ENCODE measurements at places on chromosomes 2 and 18. TPM values are rescaled to one million over a fixed set of nuclear protein-coding genes. Genes with fewer than 3 reads are reported as not detected.

DNA sequence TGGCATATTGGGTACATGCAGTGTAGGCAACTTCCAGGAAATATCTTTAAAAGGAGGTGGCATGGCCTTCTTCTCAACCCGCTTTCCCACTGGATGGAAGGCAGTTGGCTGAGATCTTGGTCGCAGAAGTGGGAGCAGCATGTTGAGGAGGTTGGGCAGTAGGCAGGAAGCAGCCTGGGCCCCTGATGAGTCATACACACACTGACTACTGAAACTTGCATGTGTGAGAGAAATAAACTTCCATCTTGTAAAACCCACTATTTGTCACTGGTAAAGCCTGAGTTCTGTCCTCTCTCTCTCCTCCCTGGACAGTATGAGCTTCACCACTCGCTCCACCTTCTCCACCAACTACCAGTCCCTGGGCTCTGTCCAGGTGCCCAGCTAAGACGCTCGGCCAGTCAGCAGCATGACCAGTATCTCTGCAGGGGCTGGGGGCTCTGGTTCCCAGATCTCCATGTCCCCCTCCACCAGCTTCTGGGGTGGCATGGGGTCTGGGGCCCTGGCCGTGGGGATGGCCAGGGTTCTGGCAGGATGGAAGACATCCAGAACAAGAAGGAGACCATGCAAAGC is 233.8 kb upstream of the SPRED2 start:
- no peak for DNase-seq

DNA sequence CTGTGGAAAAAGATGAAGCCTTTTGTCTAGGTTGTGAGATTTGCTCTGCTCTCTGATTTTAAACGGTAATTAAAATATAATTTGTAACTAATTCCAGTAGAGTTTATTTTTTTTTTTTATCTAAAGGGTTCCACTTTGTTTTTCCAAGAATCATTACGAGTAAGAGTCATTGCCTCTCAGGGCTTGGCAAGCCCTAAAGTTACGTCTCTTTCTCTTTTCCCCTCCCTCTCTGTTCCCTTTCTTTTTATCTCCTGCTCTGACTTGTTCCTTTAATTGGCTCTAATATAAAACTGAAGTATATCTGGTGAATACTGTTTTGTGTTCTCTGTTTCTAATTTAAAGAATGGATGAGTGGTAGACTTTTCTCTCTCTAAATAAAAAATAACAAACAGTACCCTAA is 75.8 kb downstream of the CALCRL start:
- no peak for DNase-seq

CFAP65 gene
- polyA plus RNA-seq: 0.04 TPM

DNA sequence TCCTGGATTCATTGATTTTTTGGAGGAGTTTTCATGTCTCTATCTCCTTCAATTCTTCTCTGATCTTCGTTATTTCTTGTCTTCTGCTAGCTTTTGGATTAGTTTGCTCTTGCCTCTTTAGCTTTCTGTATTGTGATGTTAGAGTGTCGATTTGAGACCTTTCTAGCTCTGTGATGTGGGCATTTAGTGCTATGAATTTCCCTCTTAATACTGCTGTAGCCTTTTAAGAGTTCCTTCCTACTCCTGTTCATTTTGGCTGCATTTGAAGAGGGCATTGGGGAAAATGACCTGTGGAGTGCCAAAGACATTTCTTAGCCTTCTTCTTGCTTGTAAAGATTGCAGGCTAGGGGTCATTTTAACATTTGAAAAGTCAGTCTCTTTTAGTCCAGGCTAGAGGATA is 463.8 kb upstream of the GCFC2 start:
- DNase-seq: no peak

- DNase-seq: no peak
Observed at GRCh38 chr18:6521803-6522418, 107.2 kb upstream of the L3MBTL4 start.

- DNase-seq: no peak
Observed at GRCh38 chr18:34729264-34729663, 19.2 kb downstream of the DTNA start.

GRCh38 chr18:12317664-12318333 is 9.8 kb downstream of the TUBB6 start:
- peak; percentile 57 for DNase-seq

CXCR1 gene
- 1.4 TPM for polyA plus RNA-seq

- DNase-seq: peak; percentile 88
Observed at GRCh38 chr2:11477994-11478393, 12.0 kb upstream of the E2F6 start.

- DNase-seq: no peak
Observed at GRCh38 chr2:210399440-210400041, 77.0 kb downstream of the LANCL1 start.

DNA sequence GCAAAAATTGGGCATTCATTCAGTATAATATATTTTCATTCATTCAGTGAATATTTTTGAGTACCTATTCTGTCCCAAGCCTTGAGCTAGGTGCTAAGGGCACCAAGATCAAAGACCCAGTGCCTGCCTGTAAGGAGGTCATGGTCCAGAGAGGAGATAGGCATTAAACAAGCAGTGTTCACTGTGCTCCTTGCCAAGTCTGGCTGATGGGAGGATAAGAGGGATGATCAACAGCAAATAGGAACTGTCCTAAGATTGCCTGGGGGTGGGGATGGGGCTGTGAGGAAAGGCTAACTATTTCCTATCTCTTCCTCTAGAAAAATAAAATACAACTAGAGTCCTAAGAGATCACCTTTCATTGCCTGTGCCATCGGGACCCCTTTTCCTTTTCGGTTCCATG is 60.4 kb downstream of the SETBP1 start:
- no peak for DNase-seq

- no peak for DNase-seq
Observed at GRCh38 chr2:181528441-181528840, 71.3 kb downstream of the ITGA4 start.

DNA sequence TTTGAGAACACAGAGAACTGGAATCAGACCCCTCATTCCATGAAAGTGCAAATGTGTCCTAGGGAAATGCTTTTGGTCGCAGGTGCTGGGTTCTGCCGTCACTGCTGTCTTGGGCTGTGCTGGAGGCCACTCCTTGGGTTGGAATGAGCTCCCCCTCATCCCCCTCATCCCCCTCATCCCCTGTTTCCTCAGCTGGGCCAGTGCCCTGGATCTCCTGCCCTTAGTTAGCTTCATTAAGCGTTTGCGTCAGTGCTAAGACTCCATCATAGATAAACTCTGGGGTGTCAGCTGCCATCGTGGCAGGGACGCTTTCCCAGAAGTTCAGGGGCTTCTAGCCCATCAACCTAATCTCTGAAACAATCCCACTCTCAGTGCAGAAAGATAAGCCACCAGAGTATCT is 97.1 kb upstream of the ZNF516 start:
- DNase-seq: no peak

FHOD3 gene
- polyA plus RNA-seq: 62.5 TPM

SPATA3 gene
- polyA plus RNA-seq: not detected
